ENCODE measurements at places on chromosomes 2 and 18. TPM values are rescaled to one million over a fixed set of nuclear protein-coding genes. Genes with fewer than 3 reads are reported as not detected.

KIAA2012 gene
- total RNA-seq, result not detected

HOXD8 gene
- 0.27 TPM for total RNA-seq

RIT2 gene
- not detected for total RNA-seq

GRCh38 chr2:120503793-120504571, 158.0 kb downstream of the INHBB start:
- H3K27ac ChIP-seq, result no peak overlapping the region
- H3K4me3 ChIP-seq, result no peak overlapping the region
- no peaks in the 10 kb centered on the region for H3K4me1 ChIP-seq
- no peaks in the 10 kb centered on the region for H3K36me3 ChIP-seq
- H3K27me3 ChIP-seq, result peaks cover 7% of the 10 kb centered on the region

- H3K4me3 ChIP-seq, result no peak overlapping the region
- H3K27ac ChIP-seq, result no peak overlapping the region
- H3K27me3 ChIP-seq, result peaks cover 2% of the 10 kb centered on the region
- no peaks in the 10 kb centered on the region for H3K36me3 ChIP-seq
- DNase-seq, result no peak
- no peaks in the 10 kb centered on the region for H3K4me1 ChIP-seq
Measured at GRCh38 chr18:57995331-57995730, 48.7 kb upstream of the NEDD4L start.

Measured in glutamatergic neuron (in vitro differentiated cells).